Dermis microvascular lymphatic vessel endothelial cell (primary cell): ENCODE measurements at places on chromosomes 3 and 15. TPM values are rescaled to one million over a fixed set of nuclear protein-coding genes. Genes with fewer than 3 reads are reported as not detected.

The SCG3 gene
- total RNA-seq: 0.13 and 0.76 TPM in 2 replicates

The CASR gene
- not detected in 2 replicates for total RNA-seq

The CCR8 gene
- not detected in 2 replicates for total RNA-seq

The TGM5 gene
- not detected in 2 replicates for total RNA-seq

DNA sequence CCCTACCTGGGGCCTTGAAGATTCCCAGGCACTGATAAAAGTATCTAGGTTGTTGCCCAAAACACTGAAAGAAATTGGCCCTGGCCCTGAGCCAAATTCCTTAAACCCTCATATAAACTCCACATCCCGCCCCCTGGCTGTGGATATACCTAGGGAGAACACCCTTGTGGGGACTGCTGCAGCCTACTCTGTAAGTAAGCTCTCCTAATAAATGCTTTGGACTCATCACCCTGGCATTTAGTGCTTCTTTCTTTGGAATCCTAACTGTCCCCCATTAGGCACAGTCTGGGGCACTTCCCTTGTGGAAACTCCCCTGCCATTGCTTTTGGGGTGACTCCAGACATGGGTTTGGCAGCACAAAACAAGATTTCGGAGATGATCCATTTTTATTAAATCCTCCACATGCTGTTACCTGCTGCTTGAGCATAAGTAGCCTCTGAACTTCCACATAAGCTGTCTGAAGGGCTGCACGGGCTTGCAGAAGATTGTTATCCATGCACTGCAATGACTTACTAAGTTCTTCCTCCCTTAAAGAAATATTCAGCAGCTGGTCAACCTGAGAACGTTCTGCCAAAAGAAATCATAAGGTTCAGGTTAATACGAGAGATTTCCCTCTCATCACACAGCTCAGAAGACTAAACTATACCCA is 46.4 kb downstream of the ZNF106 start:
- DNase-seq: no peak

DNA sequence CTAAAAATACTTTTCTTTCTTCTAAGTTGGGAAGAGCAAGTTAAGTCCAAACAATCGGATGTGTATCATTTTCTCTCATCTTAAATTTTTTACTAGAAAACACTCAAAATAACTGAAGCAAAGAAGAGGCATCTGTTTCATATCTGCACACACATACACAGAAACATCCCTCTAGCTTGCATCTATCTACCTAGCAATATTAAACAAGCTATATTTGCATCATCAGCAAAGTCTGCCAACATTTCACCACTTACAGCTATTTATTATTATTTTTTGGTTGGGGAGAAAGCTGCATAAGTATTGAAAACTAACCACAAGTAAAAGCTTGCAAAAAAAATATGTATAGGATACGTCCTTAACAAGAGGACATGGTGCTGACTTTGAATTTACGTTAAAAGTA is 1.9 kb downstream of the GOLIM4 start:
- DNase-seq: no peak
